ENCODE measurements at places on chromosomes 12 and 14. TPM values are rescaled to one million over a fixed set of nuclear protein-coding genes. Genes with fewer than 3 reads are reported as not detected.

Gene FAM181A
- total RNA-seq, result not detected

Gene SMIM41
- total RNA-seq, result not detected

Gene FGF6
- total RNA-seq, result 1.8 TPM

Gene MGP
- 186 TPM for total RNA-seq

Gene DDX55
- 30.7 TPM for total RNA-seq

Gene CTSG
- total RNA-seq, result 3.1 TPM

Gene GALNT8
- 10.1 TPM for total RNA-seq

Gene TAS2R31
- 30.5 TPM for total RNA-seq

Gene PSEN1
- 67.2 TPM for total RNA-seq

Gene SERPINA5
- total RNA-seq, result 0.66 TPM

Gene ADGRD1
- total RNA-seq, result 17.2 TPM

Gene PTGES3
- 125 TPM for total RNA-seq

Gene RIMBP2
- 44.0 TPM for total RNA-seq

Gene NFATC4
- total RNA-seq, result 67.8 TPM

Gene RNASE4
- 27.0 TPM for total RNA-seq

Gene GLI1
- 7.1 TPM for total RNA-seq

Gene ART4
- 0.44 TPM for total RNA-seq

Gene ACTN1
- total RNA-seq, result 80.4 TPM

Gene IL31
- not detected for total RNA-seq

Gene ACSS3
- 21.3 TPM for total RNA-seq

Gene RNFT2
- total RNA-seq, result 23.0 TPM

Gene LGALS3
- total RNA-seq, result 86.0 TPM

Gene PTCSC3
- not detected for total RNA-seq

Gene GPR68
- total RNA-seq, result 2.1 TPM

Gene CNTN1
- total RNA-seq, result 159 TPM

Gene KCNA1
- total RNA-seq, result 4.3 TPM

Gene LRFN5
- total RNA-seq, result 28.9 TPM

Gene RIMKLB
- total RNA-seq, result 132 TPM

Gene RHEBL1
- 0.77 TPM for total RNA-seq

Gene PLD4
- 3.1 TPM for total RNA-seq

Gene CMKLR1
- 4.0 TPM for total RNA-seq

Gene RAD9B
- 1.9 TPM for total RNA-seq

Gene FAM186B
- total RNA-seq, result 0.44 TPM

Gene ZNF385A
- 105 TPM for total RNA-seq

Gene RNF34
- 54.9 TPM for total RNA-seq

Gene OR6C2
- total RNA-seq, result not detected
